Effector memory CD4-positive, alpha-beta T cell (primary cell): ENCODE measurements at places on chromosomes 7 and 10.

GRCh38 chr7:130937016-130937415 lies 203.0 kb upstream of the KLF14 start:
- no peak for DNase-seq
- peaks cover 33% of the 10 kb centered on the region for H3K36me3 ChIP-seq
- no peak overlapping the region for H3K4me3 ChIP-seq
- no peaks in the 10 kb centered on the region for H3K27me3 ChIP-seq
- H3K27ac ChIP-seq: peak overlapping the region; percentile 42

DNA sequence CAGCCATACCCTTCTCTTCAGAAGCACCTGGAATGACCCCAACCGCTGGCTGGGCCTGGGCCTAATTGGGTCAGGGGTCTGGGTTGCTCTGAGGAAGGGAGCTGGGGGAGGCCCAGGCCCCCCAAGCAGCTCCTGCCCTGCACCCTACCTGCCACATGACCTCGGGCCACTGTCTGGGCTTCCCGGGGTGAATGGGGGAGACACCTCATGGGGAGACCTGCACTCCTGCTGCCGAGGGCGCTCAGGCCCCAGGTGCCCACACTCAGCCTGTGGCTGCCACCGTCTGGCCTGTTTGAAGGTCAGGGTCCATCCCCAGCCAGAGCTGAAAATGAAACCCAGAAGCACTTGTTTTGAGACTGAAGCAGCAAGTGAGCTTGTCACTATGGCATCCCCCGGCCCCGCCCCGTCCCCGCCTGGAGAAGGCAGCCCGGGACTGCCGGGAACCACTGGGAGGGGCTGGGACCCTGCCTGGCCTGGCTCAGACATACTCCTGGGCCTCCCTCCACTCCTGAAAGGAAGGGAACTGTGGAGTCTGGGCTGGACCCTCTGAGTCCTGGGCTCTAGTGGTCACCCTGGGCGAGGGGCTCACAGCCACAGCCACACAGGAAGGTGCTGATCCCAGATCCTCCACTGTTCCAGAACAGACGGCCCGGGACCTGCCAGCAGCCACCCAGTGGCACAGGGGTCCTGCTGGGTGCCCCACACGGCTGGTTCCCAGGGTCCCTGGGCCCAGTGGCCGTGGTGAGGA lies 7.4 kb upstream of the MICALL2 start:
- peaks cover 23% of the 10 kb centered on the region for H3K36me3 ChIP-seq
- DNase-seq: no peak
- H3K27me3 ChIP-seq: no peaks in the 10 kb centered on the region
- no peak overlapping the region for H3K4me3 ChIP-seq
- H3K4me1 ChIP-seq: no peaks in the 10 kb centered on the region

GRCh38 chr10:31036209-31036608 lies 4.5 kb upstream of the ZNF438 start:
- H3K4me3 ChIP-seq: no peak overlapping the region
- H3K4me1 ChIP-seq: peaks cover 5% of the 10 kb centered on the region
- H3K27me3 ChIP-seq: no peaks in the 10 kb centered on the region
- DNase-seq: no peak

DNA sequence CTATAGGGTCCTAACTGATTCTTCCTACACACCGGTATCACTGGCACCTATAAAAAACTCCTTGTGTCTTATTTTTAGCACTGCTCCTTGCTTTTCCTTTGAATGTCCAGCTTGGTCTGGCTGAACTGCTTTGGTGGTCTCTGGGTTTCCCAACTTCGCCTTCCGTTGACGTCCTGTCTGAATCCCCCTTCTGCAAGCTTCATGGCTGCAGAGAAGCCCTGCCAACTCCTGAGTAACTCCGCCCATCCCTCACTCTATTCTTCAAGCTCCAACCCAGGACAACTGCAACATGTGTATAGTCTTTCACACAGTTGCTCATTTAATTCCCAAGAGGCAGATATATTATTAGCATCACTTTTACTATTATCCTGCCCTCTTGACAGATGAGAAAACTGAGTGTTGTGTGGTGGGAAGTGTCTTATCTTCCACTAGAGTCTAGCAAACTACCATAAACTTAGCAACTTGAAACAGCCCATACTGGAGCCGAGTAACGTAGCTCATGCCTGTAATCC lies 40.9 kb downstream of the MTURN start:
- no peak overlapping the region for H3K27ac ChIP-seq
- H3K4me3 ChIP-seq: no peak overlapping the region
- no peaks in the 10 kb centered on the region for H3K36me3 ChIP-seq
- H3K4me1 ChIP-seq: no peaks in the 10 kb centered on the region
- H3K27me3 ChIP-seq: no peaks in the 10 kb centered on the region

GRCh38 chr10:96618653-96619052 lies 31.8 kb upstream of the TM9SF3 start:
- no peaks in the 10 kb centered on the region for H3K36me3 ChIP-seq
- H3K4me1 ChIP-seq: no peaks in the 10 kb centered on the region
- DNase-seq: no peak
- H3K4me3 ChIP-seq: no peak overlapping the region
